ENCODE measurements at places on chromosomes 1 and 21. TPM values are rescaled to one million over a fixed set of nuclear protein-coding genes. Genes with fewer than 3 reads are reported as not detected.

GRCh38 chr21:41068967-41069642 is 98.9 kb upstream of the BACE2 start:
- H3K27me3 ChIP-seq = no peaks in the 10 kb centered on the region
- peak; percentile 43 for DNase-seq
- H3K36me3 ChIP-seq = no peaks in the 10 kb centered on the region
- H3K27ac ChIP-seq = no peak overlapping the region
- H3K4me1 ChIP-seq = peaks cover 6% of the 10 kb centered on the region

Gene IQGAP3
- total RNA-seq = 3.5 TPM

- peaks cover 2% of the 10 kb centered on the region for H3K36me3 ChIP-seq
- H3K27ac ChIP-seq = no peak overlapping the region
- H3K4me1 ChIP-seq = no peaks in the 10 kb centered on the region
Observed at GRCh38 chr1:68101829-68102228, 51.4 kb upstream of the DIRAS3 start.

- no peaks in the 10 kb centered on the region for H3K36me3 ChIP-seq
- H3K27ac ChIP-seq = no peak overlapping the region
- H3K4me1 ChIP-seq = no peaks in the 10 kb centered on the region
- DNase-seq = no peak
Observed at GRCh38 chr21:42674351-42674940, 21.0 kb downstream of the PDE9A start.

Gene PERM1
- total RNA-seq = 0.99 TPM

- no peaks in the 10 kb centered on the region for H3K36me3 ChIP-seq
- H3K4me1 ChIP-seq = peaks cover 48% of the 10 kb centered on the region
- no peak overlapping the region for H3K4me3 ChIP-seq
- H3K27me3 ChIP-seq = no peaks in the 10 kb centered on the region
- no peak for DNase-seq
- H3K27ac ChIP-seq = no peak overlapping the region
Observed at GRCh38 chr1:203669739-203670138, 43.1 kb downstream of the ATP2B4 start.

DNA sequence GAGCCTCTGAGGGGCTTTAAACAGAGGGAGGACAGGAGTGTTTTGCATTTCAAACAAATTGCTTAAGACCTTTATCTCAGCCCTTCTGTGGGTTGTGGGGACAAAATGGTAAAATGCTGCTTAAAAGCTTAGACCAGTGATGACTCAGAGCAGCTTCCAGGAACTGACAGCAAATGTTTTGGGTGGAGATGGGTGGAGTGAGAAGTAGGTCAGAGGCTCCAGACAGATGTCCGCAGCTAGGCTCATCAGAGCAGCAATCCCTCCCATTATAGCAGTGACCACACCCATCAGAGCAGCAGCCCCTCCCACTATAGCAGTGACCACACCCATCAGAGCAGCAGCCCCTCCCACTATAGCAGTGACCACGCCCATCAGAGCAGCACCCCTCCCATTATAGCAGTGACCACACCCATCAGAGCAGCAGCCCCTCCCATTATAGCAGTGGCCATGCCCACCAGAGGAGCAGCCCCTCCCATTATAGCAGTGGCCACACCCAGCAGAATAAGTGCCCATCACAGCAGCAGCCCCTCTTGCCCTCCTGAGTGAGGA is 532.2 kb downstream of the MATN1 start:
- H3K36me3 ChIP-seq = no peaks in the 10 kb centered on the region
- no peak overlapping the region for H3K4me3 ChIP-seq
- no peak for DNase-seq
- H3K4me1 ChIP-seq = no peaks in the 10 kb centered on the region

DNA sequence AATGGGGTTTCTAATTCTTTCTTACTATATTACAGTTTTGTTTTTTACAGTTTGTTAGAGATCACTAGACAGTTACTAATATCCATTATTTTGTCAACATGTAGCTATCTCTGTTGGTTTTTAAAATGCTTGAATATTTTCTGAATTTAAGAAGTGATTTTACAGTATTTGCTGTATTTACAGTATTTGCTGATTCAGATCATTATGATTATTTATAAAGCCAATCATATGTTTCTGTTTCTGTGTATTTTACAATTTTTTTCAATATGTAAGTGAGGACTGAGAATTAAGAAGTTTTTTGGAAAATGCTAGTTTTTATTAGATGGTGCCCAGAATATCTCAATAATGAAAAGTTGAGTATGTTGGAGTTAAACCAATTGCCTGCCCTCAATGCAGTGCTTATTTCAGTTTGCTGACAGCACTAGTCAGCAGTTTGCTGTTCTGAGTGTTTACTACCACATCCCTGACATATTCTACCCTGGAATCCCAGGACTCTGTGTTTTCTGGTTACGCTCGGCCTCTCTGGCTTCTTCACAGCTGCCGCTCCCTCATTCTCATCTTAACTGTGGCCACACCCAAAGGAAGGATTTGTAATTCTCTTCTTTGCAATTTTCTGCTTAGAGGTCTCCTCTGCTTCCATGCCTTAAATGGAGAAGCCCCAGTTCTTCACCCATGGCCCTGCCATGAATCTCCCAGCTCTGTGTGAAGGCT is 68.0 kb upstream of the BACH1 start:
- H3K27me3 ChIP-seq = no peaks in the 10 kb centered on the region
- H3K27ac ChIP-seq = no peak overlapping the region
- DNase-seq = no peak
- H3K4me3 ChIP-seq = no peak overlapping the region

DNA sequence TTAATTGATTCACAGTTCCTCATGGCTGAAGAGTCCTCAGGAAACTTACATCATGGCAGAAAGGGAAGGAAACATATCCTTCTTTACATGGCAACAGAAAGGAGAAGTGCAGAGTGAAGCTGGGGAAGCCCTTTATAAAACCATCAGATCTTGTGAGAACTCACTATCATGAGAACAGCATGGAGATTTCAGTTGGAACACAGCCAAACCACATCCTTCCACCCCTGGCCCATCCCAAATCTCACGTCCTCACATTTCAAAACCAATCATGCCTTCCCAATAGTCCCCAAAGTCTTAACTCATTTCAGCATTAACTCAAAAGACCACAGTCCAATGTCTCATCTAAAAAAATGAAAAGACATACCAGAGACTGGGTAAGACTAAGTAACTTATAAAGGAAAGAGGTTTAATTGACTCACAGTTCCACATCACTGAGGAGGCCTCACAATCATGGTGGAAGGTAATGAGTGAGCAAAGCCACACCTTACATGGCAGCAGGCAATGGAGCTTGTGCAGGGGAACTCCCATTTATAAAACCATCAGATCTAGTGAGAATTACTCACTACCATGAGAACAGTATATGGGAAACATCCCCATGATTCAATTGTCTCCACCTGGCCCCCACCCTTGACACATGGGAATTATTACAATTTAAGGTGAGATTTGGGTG is 105.2 kb downstream of the MRPL39 start:
- DNase-seq = no peak
- H3K36me3 ChIP-seq = no peaks in the 10 kb centered on the region
- H3K27me3 ChIP-seq = no peaks in the 10 kb centered on the region
- no peak overlapping the region for H3K4me3 ChIP-seq
- H3K4me1 ChIP-seq = no peaks in the 10 kb centered on the region

GRCh38 chr1:106289265-106289928 is 767.1 kb upstream of the PRMT6 start:
- DNase-seq = no peak
- no peaks in the 10 kb centered on the region for H3K27me3 ChIP-seq
- no peak overlapping the region for H3K4me3 ChIP-seq
- no peak overlapping the region for H3K27ac ChIP-seq
- no peaks in the 10 kb centered on the region for H3K4me1 ChIP-seq
- H3K36me3 ChIP-seq = no peaks in the 10 kb centered on the region

GRCh38 chr1:113608399-113608798 is 150.9 kb downstream of the PHTF1 start:
- no peak overlapping the region for H3K27ac ChIP-seq
- H3K4me1 ChIP-seq = no peaks in the 10 kb centered on the region
- no peak for DNase-seq
- no peaks in the 10 kb centered on the region for H3K27me3 ChIP-seq

DNA sequence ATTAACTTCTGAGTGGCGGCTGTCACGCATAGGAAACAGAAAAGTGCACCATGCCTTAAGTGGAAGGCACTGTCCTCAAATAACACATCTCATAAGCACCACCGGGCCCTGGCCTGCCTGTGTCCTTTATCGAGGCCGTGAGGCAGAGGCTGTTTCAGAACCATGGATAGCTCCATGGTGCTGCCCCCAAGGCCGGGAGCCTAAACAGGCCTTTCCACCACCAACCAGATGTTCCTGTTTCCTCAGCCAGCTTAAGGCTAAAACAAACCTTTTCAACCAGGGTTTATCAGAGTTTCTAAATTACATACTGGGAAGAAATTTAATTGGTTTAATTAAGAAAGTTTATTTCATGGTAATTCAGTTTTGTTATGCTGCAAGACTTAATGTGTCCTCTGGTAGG is 114.4 kb downstream of the DMRTA2 start:
- H3K4me3 ChIP-seq = no peak overlapping the region
- H3K27ac ChIP-seq = no peak overlapping the region
- H3K36me3 ChIP-seq = no peaks in the 10 kb centered on the region
- no peak for DNase-seq
- H3K4me1 ChIP-seq = no peaks in the 10 kb centered on the region

DNA sequence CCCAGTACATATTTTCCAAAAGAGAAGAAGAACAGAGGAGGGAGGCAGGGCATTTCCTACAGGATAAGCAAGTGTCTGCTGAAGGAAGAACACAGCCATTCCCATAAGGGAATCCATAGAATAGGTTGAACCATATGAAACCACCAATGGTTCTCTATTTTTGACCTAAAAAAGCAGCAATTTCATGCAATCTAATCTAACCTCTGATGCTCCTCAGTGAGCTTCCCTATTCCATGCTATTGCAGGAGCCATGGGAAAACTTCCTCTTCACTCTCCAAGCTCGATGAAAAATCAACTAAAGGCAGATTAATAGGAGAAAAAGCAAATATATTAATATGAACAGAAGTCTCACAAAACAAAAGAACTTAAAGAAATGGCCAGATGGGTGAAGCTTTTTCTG is 50.5 kb downstream of the SIPA1L2 start:
- H3K27me3 ChIP-seq = no peaks in the 10 kb centered on the region
- H3K36me3 ChIP-seq = no peaks in the 10 kb centered on the region
- no peak overlapping the region for H3K4me3 ChIP-seq
- no peak overlapping the region for H3K27ac ChIP-seq

- no peak for DNase-seq
- H3K4me1 ChIP-seq = peaks cover 55% of the 10 kb centered on the region
- no peak overlapping the region for H3K27ac ChIP-seq
- no peaks in the 10 kb centered on the region for H3K36me3 ChIP-seq
Observed at GRCh38 chr1:31569596-31570173, 6.6 kb upstream of the TINAGL1 start.

DNA sequence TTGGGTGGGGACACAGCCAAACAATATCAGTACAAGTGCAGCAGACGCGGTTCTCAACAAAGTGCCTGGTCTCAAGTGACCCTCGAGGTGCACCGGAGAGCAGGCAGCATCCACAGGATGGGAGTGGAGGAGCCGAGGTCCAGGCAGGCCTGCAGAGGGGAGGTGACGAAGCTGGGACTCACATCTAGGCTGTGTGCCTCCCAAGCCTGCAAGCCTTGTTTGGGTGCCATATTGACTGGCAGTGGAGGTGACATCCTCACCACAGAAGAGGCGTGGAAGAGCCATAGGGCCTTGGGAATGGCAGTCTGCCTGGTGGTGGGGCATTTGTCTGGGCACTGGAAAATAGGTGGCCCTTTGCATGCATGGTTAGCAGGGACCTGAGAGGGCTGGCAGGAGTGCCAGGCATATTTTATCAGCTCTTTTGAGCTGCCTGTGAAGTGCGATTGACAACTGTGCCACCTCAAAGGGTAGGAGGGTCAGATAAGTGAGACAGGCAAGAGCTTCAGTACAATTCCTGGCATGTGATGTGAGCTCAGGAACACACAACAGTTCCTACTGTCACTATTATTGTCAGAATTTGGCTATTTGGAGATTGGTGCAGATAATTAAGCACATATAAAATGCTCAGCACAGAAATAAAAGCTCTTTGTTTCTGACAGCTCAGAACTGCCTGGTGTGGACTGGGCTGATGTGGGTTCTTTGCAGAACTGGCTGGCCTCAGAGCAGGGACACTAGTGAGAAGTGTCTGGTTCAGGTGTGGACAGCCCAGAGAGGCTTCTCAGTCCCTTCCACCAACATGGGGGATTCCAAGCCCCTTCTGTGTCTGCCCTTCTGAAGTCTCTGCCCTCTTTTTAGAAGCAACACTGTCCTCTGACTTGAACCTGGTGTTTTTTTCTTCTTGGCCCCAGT is 347.6 kb upstream of the AJAP1 start:
- no peaks in the 10 kb centered on the region for H3K4me1 ChIP-seq
- H3K27me3 ChIP-seq = no peaks in the 10 kb centered on the region
- no peak for DNase-seq
- no peak overlapping the region for H3K27ac ChIP-seq
- no peak overlapping the region for H3K4me3 ChIP-seq
- no peaks in the 10 kb centered on the region for H3K36me3 ChIP-seq

DNA sequence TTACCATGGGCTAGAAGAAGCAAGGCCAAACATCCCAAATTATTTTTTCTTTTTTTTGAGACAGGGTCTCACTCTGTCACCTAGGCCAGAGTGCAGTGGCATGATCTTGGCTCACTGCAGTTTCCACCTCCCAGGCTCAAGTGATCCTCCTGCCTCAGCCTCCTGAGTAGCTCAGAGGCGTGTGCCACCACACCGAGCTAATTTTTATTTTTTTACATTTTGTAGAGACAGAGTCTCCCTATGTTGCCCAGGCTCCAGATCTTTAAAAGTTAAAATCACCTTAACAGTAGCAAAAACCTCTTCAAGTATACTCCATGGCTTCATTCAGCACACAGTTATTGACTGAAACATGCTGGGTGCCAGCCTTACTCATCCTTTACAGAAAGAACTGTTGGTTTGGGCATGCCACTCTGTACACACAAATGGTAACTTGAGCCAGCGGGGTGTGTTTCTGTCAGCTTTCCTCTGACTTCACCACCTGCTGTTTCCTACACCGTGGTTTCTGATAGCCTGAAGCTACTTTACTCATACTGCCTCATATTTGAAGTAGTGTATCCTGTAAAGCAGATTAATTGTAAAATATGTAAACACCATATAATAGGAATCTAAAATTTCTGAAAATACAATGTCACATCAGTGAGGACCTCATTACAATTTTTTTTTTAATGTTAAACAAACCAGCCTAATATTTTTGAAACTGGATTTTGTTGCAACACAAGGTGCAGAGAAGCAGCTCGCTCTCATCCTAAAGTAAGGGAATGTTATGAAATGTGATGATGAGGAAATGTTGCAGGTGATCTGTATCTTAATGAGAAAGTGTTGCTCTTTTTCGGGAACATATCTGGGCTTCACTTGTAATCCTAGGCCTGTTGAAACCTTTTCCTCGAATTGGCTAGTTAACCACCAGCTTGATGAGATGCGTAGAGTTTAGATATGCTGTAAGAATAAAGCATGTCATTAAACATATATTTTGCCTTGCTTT is 113.9 kb downstream of the ATP5PO start:
- no peak for DNase-seq
- H3K36me3 ChIP-seq = peaks cover 4% of the 10 kb centered on the region
- peaks cover 17% of the 10 kb centered on the region for H3K4me1 ChIP-seq
- H3K4me3 ChIP-seq = no peak overlapping the region

DNA sequence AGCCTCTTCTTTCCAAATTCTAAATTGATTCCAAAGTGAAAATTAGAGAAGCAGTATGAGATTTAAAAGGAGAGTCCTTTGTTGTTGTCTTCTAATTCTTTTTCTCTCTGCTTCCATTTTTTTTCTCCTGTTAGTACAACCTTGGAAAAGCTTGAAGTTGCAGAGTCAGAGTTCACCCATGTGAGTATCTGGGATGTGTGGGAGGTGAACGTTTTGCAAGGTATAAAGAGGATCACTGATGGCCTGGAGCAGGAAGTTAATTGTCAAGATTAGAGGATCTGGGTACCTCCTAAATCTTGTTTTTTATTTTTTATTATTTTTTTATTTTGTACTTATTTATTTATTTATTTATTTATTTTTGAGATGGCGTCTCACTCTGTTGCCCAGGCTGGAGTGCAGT is 7.7 kb upstream of the PSMD4 start:
- H3K27ac ChIP-seq = no peak overlapping the region
- H3K27me3 ChIP-seq = no peaks in the 10 kb centered on the region
- no peaks in the 10 kb centered on the region for H3K4me1 ChIP-seq

Gene RHD
- total RNA-seq = not detected

Data from thoracic aorta (tissue), 2 donors.